ENCODE measurements at places on chromosomes 13 and 19.

DNA sequence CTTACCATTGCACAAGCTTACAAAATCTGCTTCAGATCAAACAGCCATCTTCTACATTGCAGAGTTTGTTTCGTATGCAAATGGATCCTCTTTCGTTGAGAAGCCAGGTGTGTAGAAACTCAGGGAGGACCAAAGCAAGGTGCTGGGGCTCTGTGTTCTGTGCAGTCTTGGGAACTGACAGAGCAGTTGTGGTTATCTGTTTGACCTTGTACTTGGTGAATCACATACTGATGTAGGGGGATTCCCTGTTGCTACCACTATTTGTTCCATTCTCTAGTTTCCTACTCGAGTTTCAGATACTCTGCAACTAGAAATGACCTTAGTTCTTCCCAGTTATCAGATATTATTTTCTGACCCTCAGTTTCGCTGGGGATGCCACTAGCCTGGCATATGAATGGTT lies 95.2 kb upstream of the CLDN10 start:
- DNase-seq = no peak

DNA sequence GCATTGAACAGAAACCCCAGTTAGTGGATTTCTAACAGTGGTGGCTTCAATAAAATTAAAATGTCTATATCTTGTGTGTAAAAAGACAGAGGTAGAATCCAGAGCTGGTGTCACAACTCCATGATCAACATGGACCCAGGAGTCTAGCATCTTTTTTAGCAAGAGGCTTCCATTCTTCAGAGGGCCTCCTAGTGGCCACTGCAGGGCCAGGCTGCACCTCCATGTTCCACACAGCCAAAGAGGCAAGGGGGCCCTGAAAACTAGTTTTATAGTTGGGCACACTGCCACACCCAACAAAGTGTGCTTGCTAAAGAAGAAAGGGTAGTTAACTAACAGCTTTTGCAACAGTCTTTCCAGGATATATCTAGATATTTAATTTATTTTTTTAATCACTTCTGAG lies 12.9 kb downstream of the N4BP2L1 start:
- DNase-seq = no peak

DNA sequence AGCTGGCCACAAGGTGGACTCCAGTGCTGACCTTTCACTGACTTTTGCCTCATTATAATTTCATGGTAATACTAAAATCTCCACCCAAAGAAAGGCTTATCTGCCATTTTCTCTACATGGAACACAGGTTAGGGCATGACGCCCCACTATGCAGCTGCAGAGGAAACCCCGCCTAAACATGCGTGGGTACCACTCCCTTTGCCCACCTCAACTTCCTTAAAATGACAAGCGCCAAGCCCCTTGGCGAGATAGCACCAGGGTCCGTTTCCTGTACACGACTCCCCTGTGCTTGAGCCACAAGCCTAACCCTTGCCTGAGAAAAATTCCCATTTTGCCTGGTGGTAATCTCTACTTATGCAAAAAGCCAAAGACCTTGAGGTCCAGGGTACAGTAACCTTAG lies 36.0 kb upstream of the PABPC3 start:
- DNase-seq = no peak

DNA sequence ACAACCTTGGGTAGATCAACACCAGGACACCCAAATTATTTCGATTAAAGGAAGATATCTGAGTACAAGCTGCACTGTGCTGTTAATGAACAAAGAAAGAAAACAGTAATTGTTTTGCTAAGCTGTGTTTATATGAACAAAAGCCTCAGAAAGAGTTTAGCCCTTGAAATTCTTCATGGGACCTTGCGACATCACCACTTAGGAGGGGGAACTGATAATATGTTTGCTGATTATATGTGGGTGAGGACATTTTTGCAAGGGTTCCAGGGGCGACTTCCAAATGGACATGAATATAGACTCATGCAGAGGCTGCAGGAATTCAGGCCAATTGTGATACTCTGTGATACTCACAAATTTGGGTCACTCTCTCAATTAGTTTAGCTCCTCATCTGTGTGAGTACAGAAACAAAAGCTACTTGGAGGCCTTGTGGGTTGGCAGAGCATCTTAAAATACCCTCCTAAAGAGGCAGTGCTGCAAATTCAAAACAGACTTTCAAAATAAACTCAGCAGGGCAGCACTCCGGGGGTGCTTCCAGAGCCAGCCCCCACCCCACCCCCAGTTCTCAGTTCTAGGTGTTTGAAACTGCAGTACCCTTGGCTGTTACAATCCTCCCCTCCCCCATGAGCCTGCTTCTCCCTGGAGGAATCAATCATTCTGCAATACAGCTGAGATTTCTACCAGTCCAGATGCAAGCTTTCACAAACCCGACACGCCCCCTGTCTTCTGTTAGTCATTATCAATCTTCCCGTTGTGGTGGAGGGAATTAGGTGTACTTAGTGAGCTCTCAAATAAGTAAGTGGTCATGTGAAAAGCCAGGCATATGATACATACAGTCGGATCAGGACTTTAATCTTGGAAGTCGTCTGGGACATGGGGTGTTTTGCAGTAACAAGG lies 97.0 kb upstream of the MBNL2 start:
- DNase-seq = no peak

Measured in NCI-H2081 treated with DMSO at 0.1 percent for 48 hours (cell line).